ENCODE measurements at places on chromosomes 4 and X. TPM values are rescaled to one million over a fixed set of nuclear protein-coding genes. Genes with fewer than 3 reads are reported as not detected.

Gene MMRN1
- total RNA-seq: 0.40 TPM

Gene FAAH2
- total RNA-seq: 1.4 TPM

GRCh38 chr4:166312166-166312565, 439.1 kb downstream of the TLL1 start:
- DNase-seq: no peak

GRCh38 chr4:96260064-96260682, 420.3 kb downstream of the PDHA2 start:
- no peak for DNase-seq

Measured in activated CD4-positive, alpha-beta T cell treated with anti-CD3 and anti-CD28 coated beads, Interleukin-2, amount 10 ng/mL, durations not matched to agents 7 days and 5 days (primary cell).